Left renal pelvis (tissue), 4 donors: ENCODE measurements at places on chromosomes 3 and 15.

DNA sequence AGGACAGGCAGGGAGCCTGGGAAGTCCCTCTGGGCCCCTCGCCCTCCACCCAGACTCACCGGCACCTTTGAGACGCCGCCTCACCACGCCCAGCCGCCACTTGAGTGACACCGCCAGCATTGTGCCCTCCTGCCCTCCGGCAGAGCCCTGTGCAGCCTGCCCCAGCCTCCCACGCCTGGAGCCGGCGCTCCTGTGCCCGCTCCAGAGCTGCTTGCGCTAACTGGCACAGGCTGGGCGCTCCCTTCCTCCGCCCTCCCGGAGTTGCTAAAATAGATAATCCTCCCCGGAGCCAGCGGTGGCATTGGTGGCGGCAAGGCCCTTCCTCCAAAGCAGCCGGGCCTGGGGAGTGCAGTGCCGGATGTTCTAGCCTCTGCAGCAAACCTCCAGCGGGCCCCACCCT is 15.7 kb upstream of the GRIP2 start:
- DNase-seq, result no peak

DNA sequence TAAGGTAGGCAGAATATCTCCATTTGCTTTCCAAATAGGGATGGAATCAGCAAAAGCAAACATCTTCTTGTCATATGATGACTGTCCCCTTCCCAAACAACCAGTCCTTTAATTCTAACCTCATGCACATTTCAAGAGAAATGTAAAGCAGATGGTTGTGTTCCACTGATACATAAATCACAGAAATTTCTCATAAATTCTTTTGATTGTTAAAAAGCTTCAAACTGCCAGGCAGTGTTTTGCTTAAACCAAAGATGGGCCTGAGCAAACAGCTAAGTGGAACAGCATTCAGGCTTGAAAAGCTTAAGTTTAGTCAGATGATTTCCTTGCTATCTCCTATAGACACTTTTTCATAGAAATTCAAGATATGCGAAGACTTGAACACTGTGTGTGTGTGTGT is 74.3 kb upstream of the SOX2 start:
- DNase-seq, result no peak

GRCh38 chr3:126570103-126570541 is 11.4 kb upstream of the C3orf22 start:
- DNase-seq, result no peak

DNA sequence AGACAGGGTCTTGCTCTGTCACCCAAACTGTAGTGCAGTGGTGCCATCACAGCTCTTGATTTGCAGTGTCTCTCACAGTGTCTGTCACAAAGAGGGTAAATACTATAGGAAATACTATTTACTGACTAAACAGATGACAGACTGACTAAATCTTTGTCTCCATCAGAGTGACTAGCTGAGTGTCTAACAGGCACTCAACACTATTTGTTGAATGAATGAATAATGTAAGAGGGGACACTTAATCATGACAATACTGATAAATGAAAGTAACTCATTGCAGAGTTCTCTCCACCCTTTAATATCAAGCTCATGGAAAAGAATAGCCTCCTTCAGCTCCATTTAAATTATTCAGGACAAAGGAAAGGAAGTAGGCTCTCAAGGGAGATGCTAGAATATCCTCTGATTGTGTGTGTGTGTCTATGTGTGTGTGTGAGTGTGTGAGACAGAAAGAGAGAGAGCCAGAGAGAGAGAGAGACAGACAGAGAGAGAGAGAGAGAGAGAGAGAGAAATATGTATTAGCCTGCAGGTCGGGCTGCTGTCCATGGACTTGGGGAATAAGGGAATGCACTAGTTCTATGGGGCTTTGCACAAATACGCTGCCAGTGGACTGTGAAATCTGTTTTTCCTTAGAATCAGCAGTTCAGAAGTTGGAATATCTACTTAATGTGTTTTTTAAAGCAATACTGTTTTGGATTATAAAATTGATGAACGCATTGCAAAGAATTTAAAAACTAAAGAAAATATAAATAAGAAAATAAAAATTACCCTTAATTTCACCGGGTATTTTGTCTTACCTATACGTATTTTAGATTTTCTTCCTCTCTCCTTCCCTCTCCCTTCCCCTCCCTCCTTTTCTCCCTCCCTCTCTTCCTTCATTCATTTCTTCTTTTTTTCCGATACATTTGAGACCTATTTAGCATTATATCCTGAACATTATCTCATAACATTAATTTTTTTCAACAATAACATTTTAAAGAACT is 132.9 kb upstream of the LRIG1 start:
- no peak for DNase-seq

- DNase-seq, result no peak
These were observed 420.7 kb downstream of the ZNF385D start for GRCh38 chr3:21330293-21330692.

- DNase-seq, result no peak
These were observed 984 bp downstream of the FGF7 start for GRCh38 chr15:49423901-49424550.

DNA sequence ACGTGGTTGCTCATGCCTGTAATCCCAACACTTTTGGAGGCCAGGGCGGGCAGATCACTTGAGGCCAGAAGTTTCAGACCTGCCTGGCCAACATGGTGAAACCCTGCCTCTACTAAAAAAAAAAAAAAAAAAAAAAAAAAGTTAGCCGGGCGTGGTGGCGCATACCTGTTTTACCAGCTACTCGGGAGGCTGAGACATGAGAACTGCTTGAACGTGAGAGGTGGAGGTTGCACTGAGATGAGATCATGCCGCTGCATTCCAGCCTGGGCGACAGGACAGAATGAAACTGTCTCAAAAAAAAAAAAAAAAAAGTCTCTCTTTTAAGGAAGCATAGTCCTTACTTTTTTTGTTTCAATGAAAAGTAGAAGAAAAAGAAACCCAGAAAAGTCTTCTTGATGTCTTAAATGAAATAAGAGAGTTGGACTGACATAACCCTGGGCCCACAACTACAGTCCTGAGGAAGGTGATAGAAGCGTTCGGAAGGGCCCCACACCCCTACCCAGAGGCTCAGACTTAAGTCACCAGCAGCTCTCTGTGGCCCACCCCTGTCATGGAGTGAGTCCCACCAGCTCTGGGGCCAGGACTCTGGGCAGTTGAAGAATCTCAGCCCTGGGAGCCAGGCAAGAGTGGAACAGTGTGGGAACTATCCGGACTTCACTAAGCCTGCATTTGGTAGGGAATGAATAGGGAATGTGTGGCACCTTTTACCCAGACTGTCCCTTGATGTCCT is 2.6 kb downstream of the NME9 start:
- no peak for DNase-seq

GRCh38 chr15:100172356-100173024 is 169.3 kb downstream of the ADAMTS17 start:
- DNase-seq, result no peak

DNA sequence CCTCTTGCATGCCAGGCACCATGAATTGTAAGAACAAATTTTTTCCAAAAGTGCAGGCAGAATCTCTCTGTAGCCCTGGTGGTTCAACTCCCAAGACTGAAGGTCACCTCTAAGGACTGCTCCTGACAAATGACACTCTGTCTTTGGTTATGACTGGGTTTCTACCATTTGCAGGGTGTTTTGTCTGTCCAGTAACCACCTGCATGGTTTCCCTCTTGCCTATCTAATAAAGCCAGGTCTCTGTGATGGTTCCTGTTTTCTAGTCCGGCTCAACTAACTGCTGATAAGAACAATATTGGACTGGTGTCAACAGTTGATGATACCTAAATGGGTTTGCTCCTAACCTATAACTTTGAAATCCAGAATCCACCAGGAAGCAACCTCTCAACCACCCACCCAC is 43.7 kb downstream of the ATP8B4 start:
- DNase-seq, result no peak

- DNase-seq, result no peak
These were observed 351.4 kb upstream of the KCNMB2 start for GRCh38 chr3:178184833-178185232.

DNA sequence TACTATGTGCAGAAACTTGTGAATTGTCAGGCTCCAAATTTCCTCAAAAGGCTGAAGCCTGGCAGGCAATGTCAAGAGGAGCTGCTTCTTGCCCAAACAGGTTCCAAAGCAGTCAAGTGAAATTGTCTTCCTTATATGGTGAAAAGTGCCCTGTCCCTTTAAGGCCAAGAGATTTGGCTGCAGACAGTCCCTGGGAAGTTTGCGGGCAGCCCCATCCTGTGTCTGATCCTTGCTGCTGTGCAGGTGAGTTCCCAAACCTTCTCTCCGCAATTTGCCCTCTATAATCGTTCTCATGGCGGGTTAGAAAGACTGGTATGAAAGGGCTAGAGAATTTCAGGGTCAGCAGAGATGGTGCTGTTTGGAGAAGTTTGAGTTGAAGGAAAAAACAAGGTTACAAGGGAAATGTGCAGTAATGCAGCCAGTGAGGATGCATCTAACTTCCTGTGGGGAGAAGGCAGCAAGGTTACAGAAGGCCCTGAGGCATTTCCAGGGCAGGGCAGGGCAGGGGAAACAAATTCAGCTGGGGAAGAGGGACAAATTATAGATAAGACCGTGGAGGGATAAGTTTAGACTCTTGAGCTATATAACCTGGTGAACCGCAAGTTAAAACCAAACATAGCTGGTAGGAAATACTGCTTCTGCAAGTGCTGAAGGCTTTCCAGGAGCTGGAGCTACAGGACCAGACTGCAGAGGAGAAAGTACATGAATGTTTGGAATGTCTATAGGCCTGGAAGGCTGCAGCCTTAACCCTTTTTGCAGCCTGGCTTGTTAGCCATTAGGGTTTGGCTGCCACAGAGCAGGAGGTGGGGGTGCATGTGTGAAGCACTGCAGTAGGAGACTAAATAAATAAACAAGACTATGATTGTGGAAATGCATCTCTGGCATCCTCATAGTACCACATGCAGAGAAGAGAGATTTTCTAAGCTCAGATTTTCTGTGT is 256.2 kb upstream of the IL12A start:
- no peak for DNase-seq

DNA sequence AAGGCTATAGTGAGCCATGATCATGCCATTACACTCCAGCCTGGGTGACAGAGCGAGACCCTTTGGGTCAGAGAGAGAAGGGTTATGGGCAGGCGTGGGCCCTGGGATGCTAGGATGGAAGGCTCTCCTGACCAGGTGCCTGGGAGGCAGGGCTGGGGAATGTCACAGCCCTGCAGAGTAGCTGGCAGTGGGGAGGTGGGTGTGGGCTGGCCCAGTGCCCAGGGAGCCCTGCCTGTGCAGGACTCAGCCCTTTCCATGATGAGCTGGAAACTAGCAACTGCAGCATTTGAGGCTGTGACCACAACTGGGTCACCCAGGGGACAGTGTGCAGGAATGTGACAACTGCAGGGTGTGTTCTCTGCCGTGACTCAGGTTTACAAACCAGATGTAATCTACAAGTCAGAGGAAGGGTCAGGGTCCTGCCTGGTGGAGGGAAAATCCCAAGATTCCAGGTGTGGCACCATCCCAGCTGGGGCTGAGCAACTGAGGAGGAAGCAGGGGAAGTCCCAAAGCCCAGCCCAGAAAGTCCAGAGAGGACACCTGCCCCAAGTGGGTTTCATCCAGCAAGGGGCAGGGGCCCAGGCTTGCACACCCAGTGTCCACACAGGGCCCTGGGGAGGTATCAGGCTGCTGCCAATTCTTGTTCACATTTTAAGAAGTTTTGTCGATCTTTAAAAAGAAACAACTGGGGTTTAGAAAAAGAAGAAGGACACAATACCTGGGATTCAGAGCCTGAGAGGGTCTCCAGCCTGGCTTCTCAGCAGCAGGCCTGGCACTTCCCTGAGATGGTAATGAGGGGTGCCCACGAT is 45.5 kb downstream of the SLC28A1 start:
- DNase-seq, result no peak

DNA sequence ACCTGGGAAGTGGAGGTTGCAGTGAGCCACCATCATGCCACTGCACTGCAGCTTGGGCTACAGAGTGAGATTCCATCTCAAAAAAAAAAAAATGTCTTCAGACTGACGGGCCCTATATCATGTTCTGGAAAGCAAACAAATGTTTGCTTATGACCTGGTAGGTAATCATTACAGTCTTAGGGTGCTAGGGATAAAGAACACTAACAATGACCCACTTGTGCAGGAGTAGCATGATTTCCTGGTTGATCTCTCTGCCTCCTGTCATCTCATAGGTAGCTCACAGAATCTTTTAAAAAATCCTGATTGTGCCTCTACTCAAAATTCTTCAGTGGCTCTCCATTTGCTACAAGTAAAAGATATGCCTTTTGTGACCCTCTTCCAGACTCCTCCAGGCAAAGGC is 74.5 kb upstream of the TSPAN3 start:
- no peak for DNase-seq

GRCh38 chr3:123807820-123808219 is 76.3 kb downstream of the MYLK start:
- DNase-seq, result no peak

- no peak for DNase-seq
These were observed 36.5 kb downstream of the DZIP1L start for GRCh38 chr3:138078901-138079344.

DNA sequence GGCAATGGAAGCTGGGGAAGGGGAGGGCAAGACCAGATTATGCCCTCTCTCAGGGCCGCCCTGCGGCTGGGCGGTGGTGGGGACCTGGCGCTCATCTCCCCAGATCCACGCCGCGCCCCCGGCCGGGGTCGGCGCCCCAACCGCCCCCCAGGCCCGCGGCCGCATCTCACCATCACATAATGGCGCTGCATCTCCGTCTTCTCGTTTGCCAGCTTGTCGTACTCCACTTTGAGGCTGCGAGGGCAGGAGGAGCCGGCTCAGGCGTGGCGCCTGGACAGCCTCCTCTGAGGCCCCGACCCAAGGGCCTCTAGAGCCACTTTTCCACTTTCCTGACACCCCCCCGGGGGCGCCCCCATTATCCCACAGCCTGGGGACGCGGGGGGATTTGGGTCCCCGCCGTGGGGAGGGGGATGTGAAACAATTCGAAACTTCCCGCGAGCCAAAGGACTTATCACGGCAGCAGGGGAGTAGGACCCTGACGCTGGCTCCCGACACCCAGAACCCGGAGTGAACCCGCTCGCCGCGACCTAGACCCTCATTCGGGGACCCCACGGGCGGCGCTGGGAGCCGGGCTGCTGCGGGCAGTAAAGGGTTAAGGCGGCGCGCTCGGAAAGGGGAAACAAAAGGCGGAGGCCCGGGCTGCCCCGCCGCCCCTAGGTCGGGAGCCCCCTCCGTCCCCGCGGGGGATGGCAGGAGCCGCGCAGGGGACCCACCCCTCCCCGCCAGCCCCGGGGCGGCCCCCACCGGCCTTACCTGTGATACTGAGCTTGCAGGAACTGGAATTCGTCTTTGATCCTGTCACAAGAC is 2.1 kb downstream of the TLE3 start:
- no peak for DNase-seq

GRCh38 chr15:37940876-37941275 is 6.4 kb downstream of the TMCO5A start:
- no peak for DNase-seq
